Stimulated activated CD8-positive, alpha-beta memory T cell treated with anti-CD3 and anti-CD28 coated beads, Interleukin-12 subunit alpha, Interleukin-12 subunit beta, amount 100 ng/mL, for 1 hour (primary cell): ENCODE measurements at places on chromosomes 13 and 19.
A peak's percentile ranks its signal among the peaks of the same experiment; 100 is the strongest.

DNA sequence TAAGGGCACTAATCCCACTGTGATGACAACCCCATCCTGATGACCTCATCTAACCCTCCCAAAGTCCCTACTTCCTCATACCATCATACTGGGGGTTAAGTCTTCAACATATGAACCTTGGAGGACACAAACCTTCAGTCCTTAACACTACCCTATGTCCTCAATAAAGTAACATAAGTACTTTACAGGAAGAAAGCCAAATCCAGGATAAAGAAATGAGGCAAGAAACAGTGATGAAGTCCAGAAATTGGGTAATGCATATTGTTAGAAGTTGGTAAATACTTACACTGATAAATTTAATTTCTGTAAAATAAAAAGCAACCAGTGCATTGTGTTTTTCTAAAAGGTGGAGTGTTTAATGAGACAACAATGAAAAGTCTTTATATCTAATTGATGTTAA lies 284.8 kb upstream of the SOX21 start:
- no peak for DNase-seq

DNA sequence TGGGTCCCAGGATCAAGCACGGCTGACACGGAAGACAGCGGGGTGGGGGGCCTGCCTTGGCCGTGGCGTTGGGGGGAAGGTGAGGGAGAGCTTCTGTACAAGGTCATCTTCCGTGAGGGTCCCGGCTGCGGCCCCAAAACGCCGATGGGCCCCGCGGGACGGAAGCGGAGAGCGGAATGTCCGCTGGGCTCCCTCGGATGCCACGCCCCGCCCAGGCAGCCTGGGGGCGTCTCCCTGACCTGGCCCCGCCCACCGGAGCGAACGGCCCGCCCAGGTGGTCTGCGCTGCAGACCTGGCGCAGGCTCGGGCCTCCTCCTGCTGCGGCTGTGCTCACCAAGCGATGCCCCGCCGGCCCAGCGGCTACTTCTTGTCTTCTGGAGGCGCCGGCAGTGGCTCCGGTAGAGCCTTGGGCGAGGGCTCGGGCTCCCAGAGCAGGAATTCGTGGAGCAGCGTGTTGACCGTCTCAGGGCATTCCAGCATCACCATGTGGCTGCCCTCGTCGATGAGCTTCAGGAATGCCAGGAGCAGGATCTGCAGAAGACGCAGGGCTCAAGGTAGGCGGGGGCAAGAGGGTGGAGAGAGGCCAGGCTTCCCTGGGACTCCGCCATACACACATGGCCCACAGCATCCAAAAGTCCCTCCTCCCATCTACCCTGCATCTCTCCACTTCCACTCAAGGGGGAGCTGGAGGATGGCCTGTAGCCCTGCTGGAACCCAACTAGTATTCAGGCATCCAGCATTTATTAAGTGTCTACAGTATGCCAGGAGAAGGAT lies 10.7 kb downstream of the ABHD8 start:
- DNase-seq, result peak; percentile 53

GRCh38 chr13:76798037-76798436 lies 88.2 kb downstream of the KCTD12 start:
- DNase-seq, result no peak

- no peak for DNase-seq
Measured at GRCh38 chr19:49339301-49340068, 4.3 kb downstream of the CD37 start.

DNA sequence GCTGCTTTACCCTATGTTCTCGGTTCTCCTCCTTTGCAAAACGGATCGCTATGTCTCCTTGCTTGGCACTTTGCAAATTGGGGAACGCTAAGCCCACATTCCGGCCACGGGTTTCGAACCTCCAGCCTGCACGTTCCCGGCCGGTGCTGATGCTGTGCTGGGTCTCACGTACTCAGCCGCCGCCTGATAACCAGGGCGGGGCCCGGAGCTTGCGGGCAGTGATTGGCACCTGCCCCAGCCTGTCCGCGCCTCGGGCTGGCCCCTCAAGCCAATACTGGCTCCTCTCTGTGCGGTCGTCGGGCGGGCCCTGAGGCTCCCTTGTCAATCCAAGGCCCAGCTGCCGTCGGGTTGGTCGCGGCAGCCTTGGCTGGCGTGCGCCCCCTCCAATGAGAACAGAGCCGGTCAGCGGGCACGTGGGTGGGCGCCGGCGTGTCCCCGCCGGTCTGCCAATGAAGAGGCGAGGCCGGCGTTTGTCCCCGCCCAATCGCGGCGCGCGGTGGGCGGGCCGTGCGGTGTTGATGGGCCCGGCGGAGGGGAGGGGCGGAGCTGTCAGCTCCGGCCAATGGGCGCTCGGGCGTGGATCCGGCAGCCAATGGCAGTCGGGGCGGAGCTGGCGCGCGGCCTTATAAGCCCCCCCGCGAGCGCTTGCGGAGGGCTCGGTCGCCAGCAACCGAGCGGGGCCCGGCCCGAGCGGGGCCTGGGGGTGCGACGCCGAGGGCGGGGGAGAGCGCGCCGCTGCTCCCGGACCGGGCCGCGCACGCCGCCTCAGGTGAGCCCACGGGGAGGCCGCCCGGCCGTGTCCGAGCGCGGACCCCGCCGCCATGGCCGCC lies at the start of gene KDM4B:
TSS of gene KDM4B (plus strand) at position 652 of the 830 bp plus-strand sequence. CDS start 63,778 bp downstream, outside the sequence.
- DNase-seq, result peak; percentile 95
